ENCODE measurements at places on chromosomes 12 and 14.

DNA sequence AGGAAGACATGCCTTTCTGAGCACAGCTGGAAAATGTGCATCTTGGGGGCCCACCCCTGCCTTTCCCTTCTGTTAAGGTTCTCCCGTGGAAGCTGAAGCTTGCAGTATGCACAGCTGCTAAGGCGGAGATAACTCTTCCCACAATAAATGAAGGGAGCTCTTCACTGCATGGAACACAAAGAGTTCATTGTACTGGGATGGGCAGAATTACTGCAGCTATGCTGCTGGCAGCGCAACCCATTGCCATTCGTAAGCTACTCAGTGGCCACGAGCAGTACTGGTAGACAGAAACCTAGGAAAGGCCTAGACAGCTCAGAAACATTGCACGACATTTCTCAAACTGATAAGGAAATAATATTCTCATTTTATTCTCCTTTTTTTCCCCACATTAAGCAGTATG, 310.2 kb downstream of the MDGA2 start:
- no peaks in the 10 kb centered on the region for H3K4me1 ChIP-seq
- DNase-seq = no peak
- no peak overlapping the region for H3K4me3 ChIP-seq

- H3K4me1 ChIP-seq = peaks cover 63% of the 10 kb centered on the region
- peak overlapping the region; percentile 93 for H3K27ac ChIP-seq
- H3K36me3 ChIP-seq = peaks cover 61% of the 10 kb centered on the region
Measured at GRCh38 chr12:110039085-110039807, 9.1 kb downstream of the C12orf76 start.

- DNase-seq = no peak
- H3K27me3 ChIP-seq = no peaks in the 10 kb centered on the region
- H3K36me3 ChIP-seq = no peaks in the 10 kb centered on the region
- no peak overlapping the region for H3K27ac ChIP-seq
Measured at GRCh38 chr12:21144309-21144708, 13.3 kb downstream of the SLCO1B1 start.

DNA sequence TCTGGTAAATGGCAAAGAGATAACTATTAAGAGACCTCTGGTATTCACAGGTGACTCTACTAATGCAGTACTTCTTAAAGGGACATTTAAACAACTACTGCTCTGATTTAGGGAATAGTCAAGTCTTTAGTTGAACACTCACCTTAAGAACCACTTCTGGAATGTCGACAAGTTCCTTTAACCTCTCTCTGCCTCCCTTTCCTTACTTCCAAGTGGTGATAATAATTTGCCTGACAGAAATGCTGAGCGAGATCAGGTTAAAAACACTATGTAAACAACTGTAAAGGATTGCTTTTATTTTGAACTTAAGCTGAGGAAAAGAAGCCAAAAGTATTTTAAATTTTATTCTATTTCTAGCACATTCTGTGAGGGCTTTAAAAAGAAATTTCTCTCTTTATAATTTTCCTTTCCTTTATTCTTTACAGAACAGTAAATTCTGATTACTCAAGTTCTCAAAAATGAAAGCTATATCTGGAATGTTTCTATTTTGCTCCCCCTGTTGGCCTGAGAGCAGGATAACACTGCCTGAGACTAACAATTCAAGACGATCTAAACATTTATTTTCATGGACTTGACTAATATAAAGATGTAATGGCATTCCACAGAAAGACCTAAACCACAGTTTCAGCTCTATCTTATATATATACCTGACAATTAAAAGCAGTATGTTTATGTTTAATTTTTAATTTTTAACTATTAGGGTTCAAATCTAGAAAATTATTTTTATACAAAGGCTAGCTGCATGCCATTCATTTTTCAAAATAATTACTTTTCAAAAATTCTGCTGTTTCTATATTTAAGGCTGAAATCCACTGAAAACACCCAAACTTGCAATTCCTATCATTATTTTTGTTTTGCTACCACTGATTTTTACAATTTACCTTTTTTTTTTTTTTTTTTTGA, 29.2 kb downstream of the ZCCHC8 start:
- H3K4me3 ChIP-seq = peak overlapping the region; percentile 41
- peaks cover 28% of the 10 kb centered on the region for H3K4me1 ChIP-seq
- peak overlapping the region; percentile 73 for H3K27ac ChIP-seq
- no peaks in the 10 kb centered on the region for H3K27me3 ChIP-seq
- peaks cover 26% of the 10 kb centered on the region for H3K36me3 ChIP-seq

- peaks cover 7% of the 10 kb centered on the region for H3K4me1 ChIP-seq
- DNase-seq = no peak
- H3K4me3 ChIP-seq = no peak overlapping the region
- H3K27ac ChIP-seq = peak overlapping the region; percentile 3
- peaks cover 1% of the 10 kb centered on the region for H3K27me3 ChIP-seq
- peaks cover 25% of the 10 kb centered on the region for H3K36me3 ChIP-seq
Measured at GRCh38 chr12:96327346-96327745, 72.9 kb downstream of the CDK17 start.

DNA sequence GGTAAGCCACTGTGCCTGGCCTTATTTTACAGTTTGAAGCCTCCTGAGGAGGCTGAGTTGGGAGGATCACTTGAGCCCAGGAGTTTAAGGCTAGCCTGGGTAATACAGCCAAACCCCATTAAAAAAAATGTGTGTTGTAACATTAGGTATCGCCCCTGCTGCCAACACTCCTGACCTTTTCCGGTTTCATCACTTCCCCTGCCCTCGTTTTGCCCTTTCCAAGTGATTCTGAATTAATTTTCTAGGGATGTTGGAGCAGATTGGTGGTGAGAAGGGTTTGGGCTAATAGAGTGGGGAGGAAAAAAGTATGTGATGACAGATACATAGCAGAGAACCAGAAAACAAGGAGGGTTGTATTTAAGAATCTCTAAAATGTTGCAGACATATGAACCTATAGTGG, 25.6 kb upstream of the C12orf71 start:
- DNase-seq = no peak
- H3K27ac ChIP-seq = no peak overlapping the region

DNA sequence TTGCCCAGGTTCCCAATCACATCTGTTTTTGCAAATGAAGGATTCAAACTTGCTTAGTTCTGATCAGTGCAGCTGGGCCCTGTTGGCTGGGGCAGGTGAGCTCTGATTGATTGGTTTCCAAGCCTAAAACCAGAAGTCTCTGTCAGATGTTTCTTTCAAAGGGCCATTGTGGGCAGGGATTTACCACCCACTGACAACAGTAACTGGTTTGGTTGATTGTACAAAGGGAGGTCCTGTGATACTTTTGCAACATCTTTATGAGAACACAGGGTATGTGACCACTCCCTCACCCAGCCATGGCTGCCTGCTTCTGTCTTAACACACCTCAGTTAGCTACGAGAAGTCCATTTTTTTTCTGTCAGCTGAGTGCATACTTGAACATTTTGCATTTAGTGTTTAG, 184.1 kb downstream of the FLRT2 start:
- no peak overlapping the region for H3K27ac ChIP-seq
- no peaks in the 10 kb centered on the region for H3K27me3 ChIP-seq
- no peak for DNase-seq
- no peak overlapping the region for H3K4me3 ChIP-seq
- H3K36me3 ChIP-seq = no peaks in the 10 kb centered on the region
- H3K4me1 ChIP-seq = no peaks in the 10 kb centered on the region

GRCh38 chr12:110180591-110181005, 56.4 kb downstream of the IFT81 start:
- peak overlapping the region; percentile 82 for H3K27ac ChIP-seq
- peak overlapping the region; percentile 57 for H3K4me3 ChIP-seq
- H3K27me3 ChIP-seq = no peaks in the 10 kb centered on the region
- DNase-seq = peak; percentile 58

DNA sequence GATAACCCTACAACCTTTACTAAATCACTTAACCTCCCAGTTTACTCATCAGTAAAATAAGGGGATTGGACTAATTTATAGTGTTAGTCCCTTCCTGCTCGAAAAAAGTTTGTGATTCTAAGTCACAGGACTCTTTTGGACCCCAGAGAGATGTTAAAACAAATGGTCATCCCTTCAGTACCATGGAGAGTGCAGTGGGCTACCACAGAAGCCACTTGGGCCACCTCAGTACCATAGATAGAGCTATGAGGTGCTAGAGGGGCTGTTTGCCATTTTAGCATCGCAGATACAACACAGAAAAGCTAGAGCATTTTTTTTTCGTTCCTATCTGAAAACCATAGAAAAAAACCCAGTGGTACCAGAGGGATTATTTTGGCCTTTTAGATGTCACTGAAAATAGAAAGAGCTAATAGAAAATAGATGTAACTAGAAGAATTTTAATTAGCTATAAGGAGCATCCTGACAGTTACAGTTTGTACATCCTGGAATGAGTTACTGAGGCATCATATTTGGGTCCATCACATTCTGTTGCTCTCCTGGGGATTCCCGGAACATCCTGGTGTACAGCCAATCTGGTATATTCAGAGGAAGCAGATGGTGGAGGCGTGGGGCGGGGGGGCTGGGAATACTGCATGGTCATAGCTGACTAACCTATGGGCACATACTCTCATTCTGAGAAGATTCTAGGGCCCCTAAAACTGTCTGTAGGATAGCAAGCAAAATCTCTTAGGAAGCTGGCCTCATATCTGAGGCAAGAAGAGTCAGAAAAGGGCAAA, 2.8 kb downstream of the ZNF219 start:
- H3K27ac ChIP-seq = no peak overlapping the region
- peak; percentile 22 for DNase-seq
- H3K4me3 ChIP-seq = no peak overlapping the region
- H3K27me3 ChIP-seq = peaks cover 17% of the 10 kb centered on the region

DNA sequence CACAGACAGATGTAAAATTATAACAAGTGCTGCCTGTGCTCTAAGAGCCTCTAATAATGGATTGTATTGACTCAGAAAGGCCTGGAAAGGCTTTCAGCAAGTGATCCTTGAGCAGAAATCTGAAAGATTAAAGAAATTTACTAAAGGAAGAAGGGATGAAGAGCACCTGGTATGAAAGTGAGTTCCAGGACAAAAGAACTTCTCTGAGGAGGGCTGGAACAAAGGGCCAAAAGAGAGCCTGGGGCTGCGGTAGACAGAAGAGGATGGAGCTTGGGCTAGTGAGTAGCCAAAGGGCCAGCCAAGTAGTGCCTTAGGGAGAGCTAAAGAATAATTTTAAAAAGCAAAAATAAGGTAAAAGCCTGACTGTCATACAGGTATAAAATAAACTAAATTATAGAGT, 44.0 kb downstream of the BCAT1 start:
- H3K4me3 ChIP-seq = no peak overlapping the region
- H3K4me1 ChIP-seq = peaks cover 42% of the 10 kb centered on the region
- H3K36me3 ChIP-seq = peaks cover 9% of the 10 kb centered on the region
- no peak for DNase-seq
- peaks cover 2% of the 10 kb centered on the region for H3K27me3 ChIP-seq

DNA sequence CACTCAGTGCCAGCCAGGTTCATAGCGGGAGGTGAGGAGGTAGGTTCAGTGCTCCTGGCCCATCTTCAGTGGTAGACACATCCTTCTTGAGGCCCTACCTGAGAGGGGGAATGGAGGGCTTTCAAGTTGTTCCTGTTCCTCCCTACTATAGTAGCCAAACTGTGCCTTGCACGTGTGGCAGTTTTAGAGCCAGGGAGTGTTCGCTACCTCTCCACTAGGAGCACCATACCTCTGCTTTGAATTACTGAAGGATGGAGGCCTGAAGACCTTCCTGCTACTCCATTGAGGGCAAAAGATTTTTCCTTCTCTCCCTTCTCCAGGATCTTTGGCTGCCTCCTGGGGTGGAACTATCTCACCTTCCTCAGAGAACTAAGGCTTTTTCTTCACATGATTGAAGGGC, 5.9 kb upstream of the ALG10 start:
- no peaks in the 10 kb centered on the region for H3K36me3 ChIP-seq
- H3K27ac ChIP-seq = no peak overlapping the region
- no peaks in the 10 kb centered on the region for H3K27me3 ChIP-seq
- no peak for DNase-seq
- H3K4me1 ChIP-seq = peaks cover 14% of the 10 kb centered on the region

- H3K27me3 ChIP-seq = peaks cover 7% of the 10 kb centered on the region
- DNase-seq = peak; percentile 69
- no peaks in the 10 kb centered on the region for H3K36me3 ChIP-seq
- no peak overlapping the region for H3K4me3 ChIP-seq
- no peak overlapping the region for H3K27ac ChIP-seq
- H3K4me1 ChIP-seq = 0 out of 2 replicates have a peak, but pooled peaks cover 4% of the 10 kb centered on the region
Measured at GRCh38 chr14:64891839-64892375, 12.2 kb upstream of the SPTB start.

- H3K4me1 ChIP-seq = peaks cover 79% of the 10 kb centered on the region
- no peaks in the 10 kb centered on the region for H3K27me3 ChIP-seq
- H3K36me3 ChIP-seq = peaks cover 22% of the 10 kb centered on the region
- peak overlapping the region; percentile 39 for H3K4me3 ChIP-seq
Measured at GRCh38 chr14:51546603-51547258, 105.0 kb upstream of the FRMD6 start.

GRCh38 chr12:114671443-114672411, 12.2 kb downstream of the TBX3 start:
- H3K27ac ChIP-seq = peak overlapping the region; percentile 99
- no peak for DNase-seq
- H3K4me3 ChIP-seq = peak overlapping the region; percentile 99
- peaks cover 85% of the 10 kb centered on the region for H3K4me1 ChIP-seq
- peaks cover 35% of the 10 kb centered on the region for H3K27me3 ChIP-seq
- peaks cover 68% of the 10 kb centered on the region for H3K36me3 ChIP-seq
